ENCODE measurements at places on chromosomes 5 and 9. TPM values are rescaled to one million over a fixed set of nuclear protein-coding genes. Genes with fewer than 3 reads are reported as not detected.

Gene MVB12B
- total RNA-seq, result 11.4 TPM

Gene RGS7BP
- 24.1 TPM for total RNA-seq

Gene SPINK7
- total RNA-seq, result not detected

Gene MSX2
- 0.53 TPM for total RNA-seq

Gene TSSK1B
- total RNA-seq, result not detected

Gene PCDHB2
- 0.15 TPM for total RNA-seq

All from glomerular endothelial cell (primary cell).